ENCODE measurements at places on chromosomes 2 and 18. TPM values are rescaled to one million over a fixed set of nuclear protein-coding genes. Genes with fewer than 3 reads are reported as not detected.

- DNase-seq = no peak
Measured at GRCh38 chr2:155054712-155055111, 356.2 kb downstream of the KCNJ3 start.

- DNase-seq = no peak
Measured at GRCh38 chr2:233546101-233546500, 20.5 kb downstream of the USP40 start.

GRCh38 chr18:23567671-23568070, 18.6 kb downstream of the NPC1 start:
- DNase-seq = no peak

The ERBB4 gene
- total RNA-seq = 0.06 TPM

DNA sequence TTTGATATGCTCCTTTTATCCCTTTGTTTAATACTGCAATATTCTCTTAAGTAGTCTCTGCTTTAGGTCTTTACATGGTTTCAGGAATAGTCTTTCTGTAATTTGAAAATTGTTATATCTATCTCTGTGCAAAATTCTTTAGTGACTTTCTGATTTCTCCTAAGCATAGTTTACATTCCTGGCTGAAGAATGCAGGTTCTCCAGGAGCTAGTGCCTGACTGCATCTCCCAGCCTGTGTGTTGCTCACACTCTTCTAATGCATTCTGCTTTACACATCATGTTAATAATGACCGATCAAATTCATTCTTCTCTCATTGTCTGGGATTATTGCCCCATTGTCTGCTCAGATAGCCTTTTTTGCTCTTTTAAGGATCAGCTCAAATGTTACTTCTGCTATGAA, 1349.2 kb downstream of the DSC3 start:
- no peak for DNase-seq

GRCh38 chr2:48529194-48529593, 760 bp upstream of the STON1 start:
- DNase-seq = peak; percentile 11

The ALK gene
- total RNA-seq = 0.03 TPM

The RIT2 gene
- not detected for total RNA-seq

The DNAJC27 gene
- 2.3 TPM for total RNA-seq

DNA sequence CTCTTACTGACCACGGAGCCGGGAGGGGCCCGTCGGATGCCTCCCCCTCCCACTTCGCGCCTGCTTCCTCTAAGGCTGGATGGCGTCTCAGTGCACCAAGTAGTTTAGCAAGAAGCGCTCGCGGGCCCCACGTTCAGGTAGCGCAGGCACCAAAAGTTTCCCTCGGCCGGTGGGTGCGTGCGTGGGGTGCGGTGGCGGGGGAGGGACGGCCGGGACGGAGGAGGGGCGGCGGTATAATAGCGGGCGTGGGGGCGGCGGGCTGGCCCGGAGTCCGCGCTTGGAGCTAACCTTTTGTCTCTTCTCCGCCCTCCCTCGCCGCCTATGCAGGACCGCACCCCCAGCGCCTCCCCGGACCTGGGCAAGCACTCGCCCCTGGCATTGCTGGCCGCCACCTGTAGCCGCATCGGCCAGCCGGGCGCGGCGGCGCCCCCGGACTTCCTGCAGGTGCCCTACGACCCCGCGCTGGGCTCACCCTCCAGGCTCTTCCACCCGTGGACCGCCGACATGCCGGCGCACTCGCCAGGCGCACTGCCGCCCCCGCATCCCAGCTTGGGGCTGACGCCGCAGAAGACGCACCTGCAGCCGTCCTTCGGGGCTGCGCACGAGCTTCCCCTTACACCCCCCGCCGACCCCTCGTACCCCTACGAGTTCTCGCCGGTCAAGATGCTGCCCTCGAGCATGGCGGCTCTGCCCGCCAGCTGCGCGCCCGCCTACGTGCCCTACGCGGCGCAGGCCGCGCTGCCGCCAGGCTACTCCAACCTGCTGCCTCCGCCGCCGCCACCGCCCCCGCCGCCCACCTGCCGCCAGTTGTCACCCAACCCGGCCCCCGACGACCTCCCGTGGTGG, 1.0 kb downstream of the SP5 start:
- DNase-seq = no peak

DNA sequence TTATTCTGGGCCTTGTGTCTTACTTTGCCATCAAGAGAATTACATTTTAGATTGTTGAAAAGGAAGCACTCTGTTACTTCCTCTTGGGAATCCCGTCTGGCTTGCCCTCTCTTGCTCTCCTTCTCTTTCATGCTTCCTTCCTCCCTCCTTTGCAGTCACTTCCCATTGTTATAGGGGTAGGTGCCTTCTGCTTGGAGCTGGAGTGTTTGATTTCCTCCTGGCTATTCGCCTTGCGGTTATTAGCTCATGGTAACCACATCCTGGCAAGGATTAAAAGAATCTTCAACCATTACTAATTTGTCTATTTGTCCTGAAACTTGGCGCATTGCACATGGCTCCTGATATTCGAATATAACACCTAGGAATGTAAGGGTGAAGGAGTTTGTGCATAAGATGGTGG, 115.0 kb downstream of the CERS6 start:
- no peak for DNase-seq

- no peak for DNase-seq
Measured at GRCh38 chr2:37816686-37817085, 108.4 kb upstream of the RMDN2 start.

The CFAP65 gene
- total RNA-seq = 0.11 TPM

The ZAP70 gene
- total RNA-seq = 0.33 TPM

DNA sequence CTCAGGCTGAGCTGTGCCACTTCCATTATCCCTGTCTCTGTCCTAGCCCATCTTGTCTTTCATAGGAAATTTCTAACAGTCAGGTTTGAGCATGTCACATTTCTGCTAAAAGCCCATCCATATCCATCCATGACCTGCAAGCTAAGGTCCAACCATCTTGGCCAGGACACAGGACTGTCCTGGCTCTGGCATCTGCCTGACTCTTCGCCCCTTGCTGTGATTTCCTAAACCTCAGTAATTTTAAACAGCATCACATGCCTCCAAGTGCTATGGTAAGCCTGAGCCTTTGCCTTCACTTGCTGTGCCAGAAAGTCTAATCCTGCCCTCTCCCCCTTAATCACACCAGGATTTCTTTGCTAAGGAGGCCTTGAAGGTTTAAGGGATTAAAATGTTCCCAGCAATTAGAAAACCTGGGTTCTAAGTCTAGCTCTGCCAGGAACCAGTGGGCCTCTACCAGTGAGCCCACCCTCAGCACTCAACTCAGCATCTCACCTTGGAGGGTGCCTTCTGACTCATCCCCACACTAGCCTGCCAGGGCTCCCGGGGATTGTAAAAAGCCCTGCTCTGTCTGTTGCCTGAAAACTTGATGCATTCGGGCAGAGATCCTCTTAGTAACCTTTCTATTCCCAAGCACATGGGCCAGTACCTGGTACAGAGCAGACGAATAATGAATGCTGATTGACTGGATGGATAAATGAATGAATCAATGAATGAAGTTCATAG, 411.0 kb downstream of the LRATD1 start:
- DNase-seq = no peak

The ZNF638 gene
- total RNA-seq = 69.8 TPM

The ECEL1 gene
- not detected for total RNA-seq

- DNase-seq = no peak
Measured at GRCh38 chr18:10064267-10064666, 150.5 kb downstream of the VAPA start.

DNA sequence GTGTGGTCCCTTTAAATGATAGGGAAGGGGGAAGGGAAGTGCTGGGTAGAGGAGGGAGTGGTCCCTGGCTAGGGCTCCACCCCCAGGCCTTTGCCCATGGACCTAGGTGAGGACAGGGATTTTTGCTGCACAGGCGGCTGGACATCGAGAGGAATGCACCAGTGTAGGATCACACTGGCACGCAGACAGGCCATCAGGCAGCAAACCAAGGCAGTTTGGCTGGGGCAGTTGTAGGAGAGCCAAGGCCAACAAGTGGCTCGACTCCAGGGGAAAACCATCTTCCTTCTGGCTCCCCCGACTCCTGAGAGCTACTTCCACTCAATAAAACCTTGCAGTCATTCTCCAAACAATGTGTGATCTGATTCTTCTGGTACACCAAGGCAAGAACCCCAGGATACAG, 402.0 kb upstream of the LRRTM1 start:
- DNase-seq = no peak

DNA sequence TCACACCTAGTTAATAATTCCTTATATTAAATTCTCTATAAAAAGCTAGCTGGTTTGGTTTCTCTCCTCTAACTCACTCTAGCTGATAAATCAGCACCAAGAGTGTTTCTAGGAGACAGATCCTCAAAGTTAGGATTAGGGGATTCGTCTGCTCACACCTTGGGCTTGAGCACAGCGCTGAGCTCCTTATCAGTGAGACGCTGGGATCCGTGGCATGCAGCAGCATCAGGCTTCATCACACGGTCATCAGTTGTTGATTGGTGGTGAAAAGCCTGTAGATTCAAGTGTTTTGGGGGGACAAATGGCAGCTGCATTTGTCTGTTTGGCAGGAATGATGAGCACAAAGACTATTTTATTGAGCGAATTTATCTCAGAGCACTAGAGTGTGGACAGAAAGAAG, 72.6 kb upstream of the MC2R start:
- DNase-seq = no peak

DNA sequence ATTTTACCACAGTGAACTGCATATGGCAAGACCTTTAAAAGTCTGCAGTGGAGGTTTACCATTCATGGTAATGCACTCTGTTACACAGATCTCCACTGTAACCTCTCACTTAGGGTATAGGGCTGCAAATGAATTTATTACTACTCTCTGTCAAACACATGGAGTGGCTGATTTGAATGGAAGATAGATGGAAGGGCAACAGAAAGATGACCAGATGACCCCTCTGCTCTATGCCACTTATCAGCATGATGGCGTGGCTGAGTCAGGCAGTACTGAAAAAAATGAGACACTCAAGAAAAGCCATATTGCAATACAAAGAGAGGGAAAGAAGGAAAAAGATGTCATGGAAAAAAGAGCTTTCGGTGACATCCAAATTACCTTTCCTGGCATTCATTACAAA, 72.3 kb downstream of the ABCA12 start:
- DNase-seq = no peak

The GPC1 gene
- 9.7 TPM for total RNA-seq

- no peak for DNase-seq
Measured at GRCh38 chr2:114754907-114755563, 312.6 kb downstream of the DPP10 start.

GRCh38 chr18:79459946-79460480, 64.3 kb downstream of the NFATC1 start:
- DNase-seq = peak; percentile 16

DNA sequence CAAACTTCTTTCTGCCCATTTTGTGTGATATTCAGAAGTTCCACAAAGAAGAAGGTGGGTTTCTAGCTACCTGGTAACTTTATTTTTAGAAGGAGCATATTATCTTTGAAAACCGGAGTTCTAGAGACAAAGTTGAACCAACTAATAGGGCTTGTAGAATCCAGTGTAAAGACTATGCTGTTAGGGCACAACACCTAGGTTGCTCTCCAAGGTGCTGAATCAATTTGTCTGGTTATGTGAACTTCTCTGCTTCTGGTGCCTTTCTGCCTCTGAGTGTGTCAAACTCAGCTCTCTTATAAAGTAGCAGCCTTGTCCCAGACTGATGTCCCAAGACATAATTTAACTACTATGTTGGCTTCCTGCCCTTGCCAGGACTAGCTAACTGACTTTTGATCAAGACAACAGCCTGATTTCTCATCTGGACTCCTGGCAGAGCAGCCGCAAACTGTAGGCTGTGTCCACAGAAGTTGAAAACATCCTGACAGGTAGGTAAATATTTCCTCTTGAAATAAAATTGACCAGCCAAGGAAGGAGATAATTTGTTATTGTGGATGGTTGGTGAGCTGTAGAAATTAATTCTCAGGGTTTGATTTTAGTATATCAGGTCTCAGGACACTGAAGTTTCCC, 119.4 kb downstream of the CYRIA start:
- peak; percentile 17 for DNase-seq

The TUBB8B gene
- not detected for total RNA-seq

DNA sequence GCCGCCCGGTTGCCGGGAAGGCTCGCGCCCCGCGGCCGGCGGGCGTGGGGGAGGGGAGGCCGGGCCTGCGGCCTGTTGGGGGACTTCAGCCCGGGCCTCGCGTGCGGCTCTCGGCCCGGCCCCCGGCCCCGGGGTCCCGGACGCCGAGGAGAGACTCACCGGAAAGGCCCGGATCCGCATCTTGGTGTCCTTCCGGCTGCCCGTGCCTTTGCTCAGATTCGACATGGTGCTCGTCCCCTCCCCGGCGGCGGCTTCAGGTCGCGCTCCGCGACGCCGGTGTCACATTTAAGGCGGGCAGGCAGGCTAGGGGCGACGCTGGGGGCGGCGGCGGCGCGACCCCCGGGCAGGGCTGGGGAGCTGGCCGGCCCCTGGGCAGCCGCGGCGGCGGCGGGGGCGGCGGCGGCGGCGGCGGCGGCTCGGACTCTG, 365 bp downstream of the CUL3 start:
- DNase-seq = peak; percentile 53

- DNase-seq = no peak
Measured at GRCh38 chr2:64237266-64237665, 93.0 kb upstream of the PELI1 start.

DNA sequence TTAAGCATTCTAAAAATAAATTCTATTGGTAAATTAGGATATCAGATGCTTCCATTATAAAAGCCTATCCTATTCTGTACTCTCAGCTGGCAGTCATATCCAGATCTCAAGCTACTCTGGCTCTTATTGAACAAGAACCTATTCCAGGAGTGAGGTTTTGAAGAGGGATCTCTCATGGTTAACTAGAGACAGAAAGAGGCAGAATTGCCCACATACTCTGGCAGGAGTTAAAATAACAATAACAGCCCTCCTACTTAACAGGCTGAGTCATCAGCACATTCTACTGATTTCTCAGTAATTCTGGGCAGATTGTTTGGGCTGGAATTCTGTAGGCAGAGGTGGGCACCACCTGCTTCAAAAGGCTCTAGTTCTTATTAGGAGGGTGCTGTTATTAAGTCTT, 142.0 kb upstream of the UNC80 start:
- peak; percentile 71 for DNase-seq

The IL36G gene
- total RNA-seq = 0.80 TPM

The UCN gene
- 0.11 TPM for total RNA-seq

The ITM2C gene
- total RNA-seq = 41.8 TPM

The TMEM200C gene
- 1.3 TPM for total RNA-seq

DNA sequence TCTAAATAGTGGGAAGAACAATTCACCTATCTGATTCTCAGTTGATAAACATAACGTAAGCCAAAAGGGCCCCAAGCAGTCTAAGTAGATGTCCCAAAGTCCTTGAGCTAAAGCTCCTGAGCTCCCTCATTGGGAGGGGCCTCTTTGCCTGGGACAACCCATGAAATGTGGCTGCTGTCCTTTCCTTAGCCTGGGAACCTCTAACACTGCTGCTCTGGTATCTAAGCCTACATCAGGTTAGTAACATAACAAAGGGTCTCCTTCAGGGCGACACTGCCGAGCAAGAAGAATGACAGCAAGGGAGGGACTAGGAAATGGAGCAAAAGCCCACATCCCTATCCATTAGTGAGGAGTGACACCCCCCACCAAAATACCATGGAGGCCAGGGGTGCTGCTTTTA, 98.3 kb downstream of the MAPRE2 start:
- DNase-seq = no peak

GRCh38 chr18:7945882-7946281, 378.8 kb downstream of the PTPRM start:
- DNase-seq = peak; percentile 64

The SAG gene
- total RNA-seq = not detected

- no peak for DNase-seq
Measured at GRCh38 chr2:145413261-145414030, 893.5 kb upstream of the ZEB2 start.

GRCh38 chr2:83054751-83055150, 1404.3 kb downstream of the SUCLG1 start:
- no peak for DNase-seq
